ENCODE measurements at places on chromosomes 6 and 20.

DNA sequence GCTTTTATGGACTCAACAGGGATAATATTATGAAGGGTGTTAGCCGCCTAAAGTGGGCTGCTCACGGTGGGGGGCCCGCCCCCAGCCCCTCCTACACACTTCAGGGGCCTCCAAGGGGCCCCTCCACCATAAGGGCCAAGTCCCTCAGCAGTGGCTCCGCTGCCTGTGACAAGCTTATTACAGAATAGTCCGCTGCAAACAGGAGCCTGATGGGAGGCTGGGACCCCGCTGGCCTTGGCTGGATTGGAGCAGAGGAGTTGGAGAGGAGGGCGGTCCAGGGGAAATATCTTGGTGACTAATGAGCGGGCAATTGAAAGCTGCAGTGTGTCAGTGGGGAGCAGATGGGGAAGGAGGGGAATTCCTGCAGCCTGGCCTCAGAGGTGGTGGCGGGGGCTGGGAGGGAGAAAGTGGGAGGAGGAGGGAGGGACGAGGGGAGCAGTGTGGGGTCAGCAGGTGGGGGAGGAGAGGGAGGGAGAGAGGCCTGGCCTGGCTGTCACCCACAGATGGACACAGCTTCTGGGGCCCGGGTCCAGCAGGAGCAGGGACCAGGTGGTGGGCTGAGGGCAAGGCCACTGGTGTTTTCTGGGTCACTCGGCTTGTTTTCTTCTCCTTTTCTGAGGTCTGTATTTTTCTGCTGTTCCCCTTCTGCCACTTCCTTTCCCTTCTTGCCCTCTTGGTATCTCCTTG, 57.6 kb upstream of the FOXP4 start:
- no peak for DNase-seq

GRCh38 chr20:32674362-32674789, 635 bp upstream of the C20orf203 start:
- DNase-seq, result no peak

- DNase-seq, result no peak
These were observed 10.2 kb downstream of the LRRC1 start for GRCh38 chr6:53805016-53805415.

DNA sequence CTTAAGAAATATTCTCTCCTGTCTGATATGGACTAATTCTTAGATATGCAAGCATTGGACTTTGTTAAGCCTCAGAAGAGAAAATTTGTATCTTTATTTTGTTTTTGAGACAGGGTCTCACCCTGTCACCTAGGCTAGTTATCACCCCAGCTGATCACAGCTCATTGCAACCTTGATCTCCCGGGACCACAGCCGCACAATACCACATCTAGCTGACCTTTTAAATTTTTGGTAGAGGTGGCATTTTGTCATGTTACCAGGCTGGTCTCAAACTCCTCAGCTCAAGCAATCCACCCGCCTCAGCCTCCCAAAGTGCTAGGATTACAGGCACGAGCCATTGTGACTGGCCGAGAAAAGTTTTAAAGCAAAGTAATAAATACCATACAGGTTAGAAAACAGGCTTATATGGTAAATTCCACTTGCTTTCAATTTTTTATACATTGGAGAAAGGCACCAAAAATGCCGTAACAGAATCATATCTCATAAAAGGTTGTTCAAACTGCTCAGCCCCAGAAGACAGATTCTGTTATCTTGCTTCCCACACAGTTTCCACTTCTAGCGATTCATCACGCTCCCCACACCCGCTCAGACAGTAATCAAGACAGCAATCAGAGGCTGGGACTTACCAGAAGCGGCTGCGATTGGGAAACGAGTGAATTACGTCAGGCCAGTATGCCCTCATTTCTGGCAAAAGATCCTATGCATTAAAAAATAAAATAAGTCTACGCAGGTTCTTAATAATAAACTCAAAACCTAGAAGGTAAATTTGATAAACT, 13.8 kb downstream of the RNASET2 start:
- no peak for DNase-seq

GRCh38 chr6:139392794-139393193, 18.3 kb upstream of the CITED2 start:
- no peak for DNase-seq

DNA sequence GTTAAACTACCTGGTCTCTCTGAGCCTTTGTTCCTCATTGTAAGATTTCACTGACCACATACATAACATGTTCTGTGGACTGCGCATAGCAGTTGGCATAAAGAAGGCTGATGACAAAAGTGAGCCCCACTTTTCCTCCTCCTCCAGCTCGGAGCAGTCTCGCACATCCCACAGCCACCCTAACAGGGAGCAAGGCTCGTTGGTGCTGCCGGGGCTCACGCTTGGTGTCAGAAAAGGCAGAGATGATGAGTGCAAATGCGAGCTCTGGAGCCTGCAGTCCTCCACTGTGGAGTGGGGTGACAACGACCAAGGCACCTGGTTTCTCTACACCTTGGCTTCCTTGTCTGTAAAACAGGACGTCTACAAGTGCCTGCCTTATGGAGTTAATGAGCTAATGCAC, 9.7 kb downstream of the TGM3 start:
- no peak for DNase-seq

GRCh38 chr6:42165016-42165415, 8.1 kb upstream of the GUCA1A start:
- no peak for DNase-seq

DNA sequence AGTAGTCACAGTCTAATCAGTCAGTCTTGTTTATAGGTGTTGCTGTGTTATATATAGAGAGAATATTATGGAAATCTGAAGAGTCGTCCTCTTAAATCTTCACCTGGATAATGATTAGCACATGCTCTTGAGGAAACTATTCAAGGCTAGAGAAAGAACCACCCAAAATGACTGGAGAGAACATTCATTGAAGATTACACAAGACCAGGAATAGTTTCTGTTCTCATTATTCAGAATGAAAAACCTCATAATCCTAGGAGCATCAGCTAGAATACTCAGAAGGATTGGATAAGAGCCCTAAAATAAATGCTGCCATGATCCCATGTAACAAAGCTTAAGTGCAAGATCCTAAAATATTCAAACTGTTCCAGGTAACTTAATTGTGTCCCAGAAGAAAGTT, 278.2 kb upstream of the PREP start:
- DNase-seq, result no peak

DNA sequence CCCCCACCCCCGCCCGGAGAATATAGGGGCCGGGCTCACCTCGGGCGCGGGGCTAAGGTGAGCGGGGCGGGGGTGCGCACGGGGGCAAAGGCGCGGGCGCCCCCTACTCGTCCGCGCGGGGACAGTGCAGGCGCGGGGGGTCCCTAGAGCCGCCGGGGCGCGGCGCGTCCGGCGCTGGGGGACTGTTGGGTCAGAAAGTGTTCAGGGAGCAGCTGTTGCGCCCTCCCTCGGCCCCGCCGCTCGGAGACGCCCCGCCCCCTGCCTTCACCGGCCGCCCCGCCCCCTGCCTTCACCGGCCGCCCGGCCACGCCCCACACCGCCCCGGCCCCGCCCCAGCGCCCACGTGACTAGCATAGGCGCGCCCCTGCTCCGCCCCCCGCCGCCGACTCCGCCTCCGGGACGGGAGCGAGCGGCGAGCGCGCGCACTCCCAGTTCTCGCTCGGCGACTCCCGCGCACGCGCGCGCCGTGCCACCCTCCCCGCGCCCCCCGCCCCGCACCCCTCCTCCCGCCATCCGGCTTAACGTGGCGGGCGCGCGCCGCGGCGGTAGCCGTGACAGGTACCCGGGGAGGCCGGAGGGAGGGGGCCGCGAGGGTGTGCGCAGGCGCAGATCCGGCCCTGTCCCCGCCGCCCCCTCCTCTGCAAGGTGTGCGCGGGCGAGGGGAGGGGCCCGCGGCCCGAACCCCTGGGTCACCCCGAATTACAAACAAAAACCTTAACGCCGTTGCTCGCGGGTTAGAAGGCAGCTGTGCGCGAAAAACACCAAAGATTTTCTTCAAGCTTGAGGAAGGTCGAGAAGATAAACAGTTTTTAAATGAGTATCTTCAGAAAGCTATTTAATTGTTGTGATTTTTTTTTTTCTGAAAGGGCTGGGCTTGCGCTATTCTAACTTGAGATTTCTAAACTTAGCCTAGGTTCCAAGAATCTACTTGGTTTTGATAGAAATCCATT, 704 bp upstream of the ZNF217 start:
- DNase-seq, result peak; percentile 97

- no peak for DNase-seq
These were observed 16.8 kb downstream of the USP45 start for GRCh38 chr6:99498421-99498820.

DNA sequence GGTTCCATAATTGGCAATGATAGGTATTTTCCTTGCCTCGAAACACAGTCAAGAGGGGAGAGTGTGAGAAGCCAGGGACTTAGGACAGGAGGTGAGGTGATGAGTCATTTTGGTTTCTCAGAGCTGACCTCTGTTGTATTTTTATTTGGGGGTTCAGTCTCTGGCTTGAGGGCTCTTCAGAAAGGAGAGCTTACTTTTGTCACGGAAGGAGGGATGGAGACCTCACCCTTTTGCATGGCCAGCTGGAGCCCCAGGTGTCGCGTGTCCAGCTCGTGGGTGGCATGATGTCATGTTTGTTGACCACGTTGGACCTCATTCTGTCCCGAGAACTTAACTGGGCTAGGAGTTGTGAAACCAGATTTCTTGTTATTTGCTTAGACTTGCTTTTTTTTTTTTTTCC, 293.9 kb downstream of the QKI start:
- DNase-seq, result no peak

DNA sequence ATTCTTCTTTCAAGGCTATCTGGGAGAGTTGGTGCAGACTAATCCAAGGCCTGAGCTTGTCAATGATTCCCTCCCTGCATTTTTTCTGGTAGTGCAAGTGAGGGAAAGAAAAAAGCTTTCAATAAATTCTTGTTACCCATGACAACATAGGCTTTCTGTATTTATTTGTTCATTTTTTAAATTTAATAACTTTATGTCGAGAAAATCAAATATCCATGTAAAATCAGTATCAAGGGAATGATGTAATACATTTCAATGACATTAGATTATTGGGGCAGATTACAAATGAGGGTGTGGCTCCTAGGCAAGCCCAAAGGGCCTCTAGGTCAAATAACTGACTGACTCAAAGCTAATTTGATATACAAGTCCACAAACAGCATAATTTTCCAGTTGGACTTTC, 104.0 kb downstream of the GJA1 start:
- no peak for DNase-seq

- no peak for DNase-seq
These were observed 218.5 kb downstream of the SIM1 start for GRCh38 chr6:100246206-100246605.

GRCh38 chr6:2765896-2766766, 938 bp downstream of the WRNIP1 start:
- no peak for DNase-seq

DNA sequence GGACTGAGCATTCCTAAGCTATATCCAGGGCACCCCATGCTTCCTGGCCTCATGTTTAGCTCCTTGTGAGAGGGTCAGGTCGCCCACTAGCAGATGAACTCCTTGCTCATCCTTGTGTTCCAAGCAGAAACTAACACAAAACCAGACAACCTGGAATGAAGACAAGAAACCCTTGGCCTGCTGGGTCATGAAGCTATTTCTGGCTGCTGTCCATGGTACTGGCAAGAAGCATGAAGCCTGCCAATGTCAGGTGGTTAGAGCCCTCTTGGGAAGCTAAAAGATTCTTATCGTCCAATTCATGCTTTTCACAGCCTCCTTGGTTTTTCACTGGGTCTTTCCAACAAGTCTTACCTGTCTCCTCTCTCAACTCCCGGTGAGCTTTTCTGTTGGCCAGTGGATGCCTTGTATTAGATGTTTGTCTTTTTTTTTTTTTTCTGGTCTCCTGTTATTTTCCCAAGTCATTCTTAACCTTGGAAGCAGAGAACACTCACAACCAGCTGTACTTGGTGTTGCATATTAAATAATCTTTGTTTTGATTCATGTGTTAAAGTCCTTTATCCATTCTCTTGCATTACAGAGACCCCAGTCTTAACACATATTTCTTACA, 180.3 kb downstream of the ANKRD60 start:
- DNase-seq, result no peak

- no peak for DNase-seq
These were observed 90.7 kb downstream of the PLG start for GRCh38 chr6:160792708-160793107.

GRCh38 chr6:25477006-25477590, 174.9 kb upstream of the SCGN start:
- DNase-seq, result no peak

DNA sequence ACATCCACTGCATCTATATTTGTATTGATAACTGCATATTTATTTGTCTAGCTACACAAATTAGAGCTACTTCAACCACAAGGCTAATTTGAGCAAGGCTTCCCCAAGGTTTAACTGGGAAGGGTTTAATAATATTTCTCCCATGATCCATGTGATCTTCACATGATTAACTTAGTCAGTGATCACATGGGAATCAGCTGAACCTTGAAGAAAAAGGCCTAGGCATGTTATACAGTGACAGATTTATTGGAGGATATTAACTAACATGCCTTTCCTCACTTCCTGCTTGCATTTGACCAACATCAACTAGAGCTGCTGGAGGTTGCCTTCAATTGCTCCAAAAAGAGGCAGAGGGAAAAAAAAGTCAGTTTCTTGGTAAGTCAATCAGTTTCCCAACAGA, 417.0 kb downstream of the HAO1 start:
- no peak for DNase-seq

- no peak for DNase-seq
These were observed 199.4 kb downstream of the PHACTR1 start for GRCh38 chr6:12916006-12916405.

- no peak for DNase-seq
These were observed 475.2 kb upstream of the EPHA7 start for GRCh38 chr6:93894521-93894920.

GRCh38 chr20:36035745-36036144, 67.4 kb downstream of the CNBD2 start:
- DNase-seq, result no peak

DNA sequence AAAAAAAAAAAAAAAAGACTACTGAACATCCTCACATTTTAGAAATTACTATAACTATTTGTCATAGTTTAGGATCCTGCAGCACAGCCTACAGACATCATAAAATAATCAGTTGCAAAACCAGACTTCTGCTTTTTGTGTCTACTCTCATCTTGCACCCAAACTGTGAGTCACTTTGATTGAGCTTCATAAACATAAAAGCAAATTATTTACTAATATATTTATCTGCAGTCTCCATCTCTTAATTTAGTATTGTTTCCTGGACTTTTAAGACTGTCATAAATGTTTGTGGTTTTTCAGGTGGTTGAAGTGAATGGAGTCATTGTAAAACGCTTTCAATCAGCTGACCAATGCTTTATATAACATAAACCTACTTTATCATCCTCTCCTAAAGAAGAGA, 14.8 kb upstream of the CALHM6 start:
- no peak for DNase-seq
